ENCODE measurements at places on chromosomes 11 and 22.

DNA sequence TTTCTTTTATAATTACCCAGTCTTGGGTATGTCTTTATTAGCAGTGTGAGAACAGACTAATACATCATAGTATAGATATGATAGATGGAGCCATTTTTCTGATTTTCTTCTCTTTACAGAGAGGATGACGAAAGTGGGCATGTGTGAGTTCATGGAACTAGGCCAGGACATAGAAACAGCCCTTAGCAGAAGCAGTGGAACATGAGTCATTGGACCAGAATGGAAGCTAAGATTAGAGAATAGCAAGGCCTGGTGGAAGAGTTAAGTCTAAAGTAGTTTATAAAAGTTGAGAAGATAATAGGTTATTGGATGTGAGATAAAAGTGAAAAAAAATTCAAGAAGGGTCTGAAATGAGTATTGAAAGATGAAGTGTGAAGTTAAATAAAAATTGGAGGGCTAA lies 97.0 kb upstream of the MPPED2 start:
- DNase-seq: no peak

- no peak for DNase-seq
Observed at GRCh38 chr11:74024261-74025029, 15.6 kb upstream of the UCP3 start.

GRCh38 chr11:117713538-117713991 lies 83.5 kb downstream of the DSCAML1 start:
- no peak for DNase-seq

DNA sequence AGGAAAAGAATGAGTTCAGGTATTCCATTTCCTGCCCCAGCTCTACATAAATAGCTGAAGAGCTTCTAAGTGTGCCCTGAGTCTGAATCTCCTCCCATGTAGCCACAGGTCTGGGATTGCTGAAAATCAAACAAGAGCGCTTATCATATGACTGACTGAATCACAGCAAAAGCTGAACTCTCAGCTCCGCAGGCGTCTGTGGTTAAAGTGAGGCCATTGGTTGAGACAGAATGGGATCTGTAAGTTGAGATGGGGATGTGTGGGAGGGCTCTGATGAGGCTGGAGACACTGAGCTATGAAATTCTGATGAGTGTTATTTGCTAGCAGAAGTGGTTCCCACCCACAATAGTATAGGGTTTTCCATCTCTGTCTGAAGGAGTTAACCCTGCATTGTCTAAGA lies 637.0 kb downstream of the OPCML start:
- no peak for DNase-seq

GRCh38 chr11:125967515-125967914 lies 21.7 kb downstream of the VSIG10L2 start:
- no peak for DNase-seq

- DNase-seq: no peak
Observed at GRCh38 chr11:121226415-121227263, 65.9 kb upstream of the SC5D start.
